T-helper 1 cell (primary cell): ENCODE measurements at places on chromosomes 6 and 20.
A peak's percentile ranks its signal among the peaks of the same experiment; 100 is the strongest.

- DNase-seq = no peak
Measured at GRCh38 chr6:117469791-117470190, 12.7 kb upstream of the DCBLD1 start.

DNA sequence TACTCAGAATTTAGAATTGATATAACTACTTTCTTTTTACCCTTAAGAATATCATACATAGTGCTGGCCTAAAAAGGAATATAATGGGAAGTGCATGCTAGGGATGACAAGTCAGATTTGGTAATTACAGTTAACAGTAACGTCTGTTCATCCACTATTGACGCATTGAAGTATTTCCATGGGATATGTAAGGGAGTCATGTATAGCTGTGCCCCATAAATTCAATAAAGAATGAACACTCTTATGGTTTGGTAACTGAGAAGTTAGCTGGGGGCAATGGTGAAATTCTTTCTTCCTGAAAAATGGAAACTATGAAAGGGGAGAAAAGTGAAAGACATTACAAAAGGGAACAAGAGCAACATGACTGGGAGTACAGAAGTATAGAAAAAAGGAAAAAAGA lies 2.6 kb upstream of the COL19A1 start:
- DNase-seq = no peak

GRCh38 chr6:167140589-167141474 lies 16.9 kb downstream of the GPR31 start:
- no peak for DNase-seq

DNA sequence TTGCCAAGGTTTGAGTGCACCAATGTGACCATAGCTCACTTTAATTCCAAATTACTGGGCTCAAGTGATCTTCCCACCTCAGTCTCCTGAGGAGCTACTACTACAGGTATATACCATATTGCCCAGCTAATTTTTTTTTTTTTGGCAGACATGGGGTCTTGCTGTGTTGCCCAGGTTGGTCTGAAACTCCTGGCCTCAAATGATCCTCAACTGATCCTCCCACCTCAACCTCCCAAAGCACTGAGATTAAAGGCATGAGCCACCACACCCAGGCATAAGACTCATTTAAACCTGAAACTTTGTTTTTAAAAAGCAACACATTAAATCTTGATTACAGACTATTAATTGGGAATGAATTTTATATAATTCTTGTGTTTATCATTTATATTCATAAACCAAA lies 67.7 kb downstream of the ARHGAP18 start:
- no peak for DNase-seq

DNA sequence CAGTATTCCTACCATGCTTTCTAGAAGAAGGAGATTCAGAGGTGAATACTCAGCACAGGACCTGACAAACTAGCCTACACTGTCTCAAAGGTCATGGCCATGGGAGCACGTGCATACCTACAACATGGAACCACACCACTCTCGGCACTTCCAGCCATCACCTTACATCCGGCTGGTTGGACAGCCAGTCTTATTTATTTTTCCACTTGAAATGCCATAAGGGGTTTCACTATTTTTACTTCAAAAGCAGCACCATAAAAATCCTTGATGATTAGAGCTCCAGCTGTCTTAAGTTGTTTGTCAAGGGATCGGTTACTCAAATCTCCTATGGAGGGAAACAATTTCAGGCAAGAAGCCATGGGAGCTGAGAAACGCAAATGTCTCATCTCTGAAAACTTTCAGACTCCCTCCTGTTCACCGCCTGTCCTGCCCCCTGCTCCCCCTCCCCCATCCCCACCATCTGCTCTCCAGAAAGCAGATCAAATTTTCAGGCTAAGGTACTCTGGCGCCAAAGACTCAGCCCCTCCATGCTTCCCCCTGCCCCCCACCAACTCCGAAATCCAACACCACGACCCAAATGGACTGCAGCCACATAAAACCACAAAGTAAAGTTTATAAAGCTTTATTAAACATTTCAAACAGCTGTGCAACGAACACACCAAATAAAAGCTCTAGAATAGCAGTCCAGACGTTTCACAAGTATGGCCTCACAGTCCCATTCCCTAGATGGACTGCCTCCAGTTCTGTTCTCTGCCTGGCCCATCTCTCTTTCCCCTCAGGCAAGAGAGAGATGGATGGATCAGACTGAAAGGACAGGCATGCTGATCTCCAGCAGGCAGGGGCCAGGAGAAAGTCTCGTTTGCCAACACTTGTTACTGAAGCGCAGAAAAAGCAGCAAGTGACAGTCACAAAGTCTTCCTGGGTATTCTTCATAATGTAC lies 4.0 kb upstream of the NNAT start:
- DNase-seq = no peak

DNA sequence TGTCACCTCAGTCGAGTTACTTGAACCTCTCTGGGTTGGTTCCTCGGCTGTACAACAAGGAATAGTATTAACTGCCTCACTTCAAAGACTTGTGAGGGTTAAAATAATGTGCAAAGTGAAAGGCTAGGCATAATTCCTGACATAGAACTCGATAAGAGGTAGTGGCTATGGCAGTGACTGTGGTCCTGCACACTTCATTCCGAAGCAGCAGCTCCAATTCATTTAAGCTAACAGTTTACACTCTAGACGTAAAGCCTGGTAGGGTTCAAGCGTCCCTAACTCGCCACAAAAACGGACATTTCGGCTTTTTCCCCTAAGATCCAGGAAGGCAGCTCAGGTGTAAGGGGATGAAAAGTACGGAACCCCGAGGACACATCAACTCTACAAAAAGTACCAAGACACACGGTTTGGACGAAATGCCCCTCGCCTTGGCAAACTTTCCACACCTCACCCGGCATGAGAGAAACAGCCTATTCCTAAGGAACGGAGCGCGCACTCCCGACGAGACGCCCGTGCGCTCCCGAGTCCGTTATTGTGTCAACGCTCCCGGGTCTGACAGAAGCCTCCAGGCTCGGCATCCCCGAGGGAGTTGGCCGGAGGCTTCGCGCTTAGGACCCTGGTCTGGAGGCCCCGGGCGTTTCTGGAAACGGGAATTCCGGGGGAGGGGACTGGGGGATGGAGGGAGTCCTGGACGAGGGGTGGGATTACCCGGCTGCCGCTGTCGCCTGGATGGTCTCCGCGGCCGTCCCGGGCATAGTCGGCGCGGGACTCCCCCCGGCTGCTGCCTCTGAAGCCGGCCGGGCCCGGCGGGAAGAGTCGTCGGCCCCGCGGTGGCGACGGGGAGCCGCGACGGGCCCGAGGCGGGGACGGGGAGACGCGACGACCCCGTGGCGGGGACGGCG lies 937 bp downstream of the ZNF318 start:
- DNase-seq = no peak

GRCh38 chr6:100305209-100305869 lies 159.4 kb downstream of the SIM1 start:
- no peak for DNase-seq

GRCh38 chr6:97456070-97456469 lies 173.1 kb upstream of the MMS22L start:
- no peak for DNase-seq

- DNase-seq = no peak
Measured at GRCh38 chr6:84274856-84275255, 47.4 kb upstream of the CEP162 start.

DNA sequence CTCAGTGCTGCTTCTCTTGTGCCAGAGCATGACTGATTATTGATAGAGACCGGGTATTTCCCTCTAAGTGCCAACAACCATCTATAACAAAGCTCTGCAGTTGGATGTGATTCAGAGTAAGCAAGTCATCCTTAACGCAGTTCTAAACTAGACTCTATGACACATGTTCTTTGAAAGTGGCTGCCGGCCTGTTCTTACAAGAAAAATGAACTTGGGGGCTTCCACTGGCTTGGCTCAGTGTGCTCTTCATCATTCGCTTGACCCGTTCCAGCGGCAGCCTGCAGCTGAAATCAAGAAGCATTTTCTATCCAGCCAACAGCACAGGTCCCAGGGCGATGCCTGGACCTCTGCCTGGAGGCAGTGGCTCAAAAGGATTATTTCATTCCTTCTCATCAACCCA lies 29.8 kb downstream of the GFOD1 start:
- DNase-seq = no peak

GRCh38 chr6:11398451-11399326 lies 138.9 kb upstream of the TMEM170B start:
- no peak for DNase-seq

- DNase-seq = no peak
Measured at GRCh38 chr20:23279836-23280235, 70.8 kb upstream of the NXT1 start.

DNA sequence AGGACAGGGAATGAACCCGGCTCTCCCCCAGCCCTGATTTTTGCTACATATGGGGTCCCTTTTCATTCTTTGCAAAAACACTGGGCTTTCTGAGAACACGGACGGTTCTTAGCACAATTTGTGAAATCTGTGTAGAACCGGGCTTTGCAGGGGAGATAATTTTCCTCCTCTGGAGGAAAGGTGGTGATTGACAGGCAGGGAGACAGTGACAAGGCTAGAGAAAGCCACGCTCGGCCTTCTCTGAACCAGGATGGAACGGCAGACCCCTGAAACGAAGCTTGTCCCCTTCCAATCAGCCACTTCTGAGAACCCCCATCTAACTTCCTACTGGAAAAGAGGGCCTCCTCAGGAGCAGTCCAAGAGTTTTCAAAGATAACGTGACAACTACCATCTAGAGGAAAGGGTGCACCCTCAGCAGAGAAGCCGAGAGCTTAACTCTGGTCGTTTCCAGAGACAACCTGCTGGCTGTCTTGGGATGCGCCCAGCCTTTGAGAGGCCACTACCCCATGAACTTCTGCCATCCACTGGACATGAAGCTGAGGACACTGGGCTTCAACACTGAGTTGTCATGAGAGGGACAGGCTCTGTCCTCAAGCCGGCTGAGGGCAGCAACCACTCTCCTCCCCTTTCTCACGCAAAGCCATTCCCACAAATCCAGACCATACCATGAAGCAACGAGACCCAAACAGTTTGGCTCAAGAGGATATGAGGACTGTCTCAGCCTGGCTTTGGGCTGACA lies 28.8 kb upstream of the ZBP1 start:
- no peak for DNase-seq

DNA sequence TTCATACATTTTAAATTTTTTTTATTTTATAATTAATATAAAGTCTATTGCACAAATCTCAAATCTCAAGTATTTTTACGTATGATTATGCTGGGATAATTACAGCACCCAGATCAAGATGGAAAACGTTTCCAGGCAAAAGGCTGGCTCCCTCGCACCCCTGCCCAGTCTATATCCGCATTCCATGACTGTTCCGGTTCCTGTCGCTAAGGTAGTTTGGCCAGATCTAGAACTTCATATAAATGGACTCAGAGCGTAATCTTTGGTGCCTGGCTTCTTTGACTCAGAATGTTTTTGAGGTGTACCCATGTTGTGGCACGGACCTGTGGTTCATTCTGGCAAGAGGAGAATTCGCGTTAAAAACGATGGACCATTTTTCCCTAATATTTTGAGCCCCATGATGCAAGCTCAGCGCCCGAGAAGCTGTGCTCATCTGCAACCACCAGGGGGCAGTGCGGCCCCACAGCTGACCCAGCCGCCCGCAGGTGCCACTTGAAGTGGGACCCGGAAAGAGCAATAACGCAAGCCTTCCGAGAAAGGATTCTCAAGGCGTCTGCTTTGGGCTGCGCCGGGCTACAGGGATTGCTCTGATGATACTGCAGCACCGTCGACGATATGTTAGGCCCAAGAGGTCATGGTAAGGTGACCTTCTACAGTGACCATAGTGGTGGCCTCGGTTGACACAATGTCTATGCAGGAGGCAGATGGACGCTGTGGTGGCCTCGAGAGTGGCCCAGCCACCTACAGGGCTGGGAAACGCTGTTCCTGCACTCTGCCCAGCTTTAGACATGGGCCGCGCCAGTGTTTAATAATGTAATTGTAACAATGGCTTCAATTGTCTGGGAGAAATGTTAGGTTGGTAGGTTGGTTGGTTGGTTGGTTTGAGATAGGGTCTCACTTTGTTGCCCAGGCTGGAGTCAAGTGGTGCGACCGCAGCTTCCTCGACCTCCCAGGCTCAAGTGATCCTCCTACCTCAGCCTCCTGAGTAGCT lies 160.1 kb downstream of the ZMYND8 start:
- DNase-seq = peak; percentile 60

GRCh38 chr20:48736636-48737035 lies 91.2 kb downstream of the PREX1 start:
- no peak for DNase-seq

GRCh38 chr6:45054610-45055009 lies 273.5 kb upstream of the RUNX2 start:
- DNase-seq = no peak

DNA sequence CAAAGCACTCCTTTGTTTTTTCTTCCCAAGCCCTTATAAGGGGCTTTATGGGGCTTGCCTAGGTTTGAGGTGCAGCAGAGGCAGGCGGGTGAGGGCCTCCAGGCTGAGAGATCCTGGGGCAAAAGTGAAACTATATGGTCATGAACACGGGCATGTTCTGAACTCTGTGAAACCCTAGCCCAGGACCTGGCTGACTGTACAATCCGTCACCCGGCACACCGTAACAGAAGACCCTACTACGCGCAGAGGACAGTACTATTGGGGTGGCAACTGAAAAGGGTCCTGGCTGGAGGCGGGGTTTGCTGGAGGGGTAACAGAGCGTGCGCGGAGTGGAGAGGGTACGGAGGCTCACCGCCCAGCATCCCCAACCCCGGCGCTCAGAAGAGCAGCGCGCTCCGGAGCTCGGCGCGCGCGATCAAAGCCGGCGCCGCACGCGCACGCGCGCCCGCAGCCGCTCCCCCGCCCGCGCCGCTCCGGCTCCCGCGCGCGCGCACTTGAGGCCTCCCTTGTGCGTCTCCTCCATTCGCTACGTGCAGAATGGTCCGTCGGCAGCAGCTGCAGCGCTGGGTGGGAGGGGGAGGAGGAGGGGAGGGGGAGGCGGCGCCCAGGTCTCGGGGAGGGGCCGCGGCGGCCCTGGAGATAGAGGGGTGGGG lies 54.2 kb downstream of the MRPL14 start:
- DNase-seq = peak; percentile 75

- no peak for DNase-seq
Measured at GRCh38 chr6:17894905-17895304, 92.5 kb downstream of the KIF13A start.

DNA sequence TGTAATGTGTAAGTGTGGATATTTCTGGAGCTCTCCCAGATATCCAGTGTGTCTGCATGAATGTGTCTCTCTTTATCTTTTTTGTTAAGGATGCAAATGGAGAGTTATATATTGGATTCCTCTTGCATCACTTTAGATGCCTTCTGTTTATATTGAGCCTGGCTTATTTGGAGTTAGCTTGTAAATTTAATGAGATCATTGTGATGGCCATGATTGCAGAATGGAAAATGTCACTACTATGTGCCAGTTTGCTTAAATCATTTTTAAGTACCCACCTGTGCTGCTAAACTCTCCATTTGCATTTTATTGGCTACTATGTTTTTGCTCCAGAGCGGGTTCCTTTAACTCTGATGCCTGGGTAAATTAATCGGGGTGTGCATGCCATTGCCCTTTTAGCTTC lies 334.8 kb downstream of the UTRN start:
- no peak for DNase-seq

DNA sequence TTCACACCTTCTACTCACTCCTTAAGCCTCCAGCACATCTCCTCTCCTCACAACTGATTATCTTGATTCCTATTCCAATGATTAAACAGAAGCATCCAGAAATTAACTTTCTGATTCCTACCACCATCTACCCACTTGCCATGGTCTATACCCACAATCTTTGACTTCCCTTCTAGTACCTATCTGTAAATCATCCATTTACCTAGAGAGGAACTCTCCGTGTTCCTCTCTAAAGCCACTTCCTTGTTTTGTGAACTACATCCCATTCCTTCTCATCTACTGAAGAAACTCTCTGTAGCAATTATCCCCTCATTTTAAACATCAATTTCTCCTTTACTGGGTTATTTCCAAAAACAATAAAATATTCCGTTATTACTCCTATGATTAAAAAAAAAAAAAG lies 167.3 kb downstream of the ARHGAP18 start:
- DNase-seq = no peak
